ENCODE measurements at places on chromosomes 12 and 14. TPM values are rescaled to one million over a fixed set of nuclear protein-coding genes. Genes with fewer than 3 reads are reported as not detected.

VRK1 gene
- 7.1 TPM for polyA plus RNA-seq

GLT8D2 gene
- polyA plus RNA-seq, result 2.4 TPM

KLHL33 gene
- polyA plus RNA-seq, result not detected

POTEG gene
- polyA plus RNA-seq, result not detected

USP5 gene
- 69.4 TPM for polyA plus RNA-seq

REP15 gene
- 0.94 TPM for polyA plus RNA-seq

OR6C2 gene
- not detected for polyA plus RNA-seq

- DNase-seq, result no peak
Measured at GRCh38 chr12:64122154-64122553, 99.9 kb downstream of the KICS2 start.

DNA sequence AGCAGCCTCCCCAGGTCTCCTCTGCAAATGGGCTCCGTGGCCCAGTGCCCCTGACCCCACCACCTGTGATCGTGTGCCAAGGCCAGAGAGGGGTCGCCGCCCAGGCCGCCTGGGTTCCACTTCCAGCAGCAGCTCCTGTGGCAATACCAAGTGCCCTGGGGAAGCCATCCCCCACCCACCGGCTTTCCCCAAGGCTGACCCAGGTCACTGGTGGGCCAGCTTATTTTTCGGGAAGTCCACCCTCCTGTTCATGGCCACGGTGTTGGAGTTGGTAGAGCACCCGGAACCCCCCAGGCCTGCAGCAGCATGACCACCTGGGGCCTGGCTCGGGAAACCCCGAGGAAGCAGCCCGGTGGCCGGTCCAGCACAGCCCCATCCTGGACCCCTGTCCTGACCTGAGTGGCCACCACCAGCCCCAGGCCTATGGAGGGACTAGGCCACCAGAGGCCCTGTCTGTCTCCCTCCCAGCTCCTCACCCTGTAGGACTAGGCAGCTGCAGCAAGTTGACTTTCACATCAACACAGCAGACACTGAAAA is 40.8 kb upstream of the OASL start:
- no peak for DNase-seq

GRCh38 chr14:39734306-39734705 is 302.1 kb upstream of the FBXO33 start:
- DNase-seq, result no peak

GRCh38 chr12:68319988-68320623 is 12.1 kb downstream of the MDM1 start:
- DNase-seq, result no peak

DNA sequence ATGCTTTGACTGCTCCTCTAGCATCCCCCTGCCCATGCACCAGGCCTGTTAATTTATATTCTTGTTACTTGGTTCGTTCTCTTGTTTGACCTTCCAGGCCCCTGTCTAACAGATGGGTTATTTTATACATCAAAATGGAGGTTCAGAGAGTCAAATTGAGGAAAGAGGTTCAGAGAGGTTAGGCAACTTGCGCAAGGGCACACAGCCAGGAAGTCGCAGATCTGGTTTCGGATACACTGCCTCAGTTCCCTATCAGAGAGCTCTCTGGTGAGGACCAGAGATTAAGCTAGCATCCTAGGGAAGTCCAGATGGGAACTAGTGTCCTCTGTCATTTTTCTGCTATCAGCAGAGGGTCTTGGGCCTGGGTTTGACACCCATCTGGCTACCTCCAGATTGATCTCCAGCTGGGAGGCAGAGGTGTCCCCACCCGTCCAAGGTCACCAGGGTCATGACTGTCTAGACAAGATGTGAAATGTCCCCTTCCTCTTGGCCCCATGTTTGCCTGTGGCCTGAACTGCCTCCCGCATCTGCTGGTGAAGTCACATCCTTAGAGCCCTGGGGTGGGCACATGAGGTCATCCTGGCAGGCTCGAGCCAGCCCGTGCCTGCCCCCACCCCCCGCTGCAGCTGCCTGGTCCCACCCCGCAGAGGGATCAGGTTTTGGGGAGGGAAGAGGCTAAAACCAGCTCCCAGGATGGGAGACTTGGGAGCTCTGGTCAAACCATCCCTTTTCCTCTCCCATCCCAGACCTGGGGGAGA is 84.3 kb upstream of the NCOR2 start:
- DNase-seq, result peak; percentile 55

Measured in endothelial cell of umbilical vein (primary cell).